ENCODE measurements at places on chromosomes 2 and 18.
A peak's percentile ranks its signal among the peaks of the same experiment; 100 is the strongest.

- no peak for DNase-seq
Observed at GRCh38 chr2:42962508-42962953, 170.1 kb upstream of the HAAO start.

DNA sequence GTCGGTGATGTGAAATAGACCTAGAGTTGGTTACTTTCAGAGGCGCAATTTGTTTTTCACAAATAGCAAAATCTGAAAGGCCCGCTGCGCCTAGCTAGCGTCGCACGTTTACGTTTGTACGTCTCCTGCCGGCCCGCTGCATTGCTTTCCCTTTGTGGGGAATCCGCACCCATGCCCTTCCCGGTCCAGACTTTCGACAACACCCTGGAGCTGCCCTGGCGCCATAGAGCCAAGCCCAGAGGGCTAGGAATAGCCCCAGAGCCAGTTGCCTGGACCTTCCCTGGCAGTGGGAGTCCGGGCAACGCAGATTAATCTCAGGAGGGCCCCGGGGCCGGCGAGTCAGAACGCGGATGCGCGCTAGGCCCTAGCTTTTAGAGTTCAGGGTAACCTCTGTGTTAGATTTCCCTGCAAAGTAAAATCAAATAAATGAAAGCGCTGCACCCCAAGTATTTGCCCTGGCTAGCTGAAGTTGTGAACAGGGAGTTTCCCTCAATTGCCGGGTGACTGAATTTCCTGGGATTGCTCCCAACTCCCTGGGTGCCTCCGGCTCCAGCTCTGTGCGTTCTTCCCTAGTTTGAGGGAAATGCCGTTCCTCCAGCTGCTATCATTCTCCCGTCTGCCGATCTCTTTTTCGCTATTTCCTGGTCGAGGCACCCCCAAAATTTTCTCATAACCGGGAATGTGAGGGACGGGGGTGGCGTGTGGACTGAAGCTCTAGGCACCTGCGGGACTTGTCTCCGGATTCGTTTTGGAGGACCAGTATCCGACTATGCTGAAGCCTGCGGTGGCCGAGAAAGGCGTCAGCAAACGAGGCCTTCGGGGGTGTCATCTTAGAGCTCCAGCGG lies 1.2 kb upstream of the EN1 start:
- no peak for DNase-seq

DNA sequence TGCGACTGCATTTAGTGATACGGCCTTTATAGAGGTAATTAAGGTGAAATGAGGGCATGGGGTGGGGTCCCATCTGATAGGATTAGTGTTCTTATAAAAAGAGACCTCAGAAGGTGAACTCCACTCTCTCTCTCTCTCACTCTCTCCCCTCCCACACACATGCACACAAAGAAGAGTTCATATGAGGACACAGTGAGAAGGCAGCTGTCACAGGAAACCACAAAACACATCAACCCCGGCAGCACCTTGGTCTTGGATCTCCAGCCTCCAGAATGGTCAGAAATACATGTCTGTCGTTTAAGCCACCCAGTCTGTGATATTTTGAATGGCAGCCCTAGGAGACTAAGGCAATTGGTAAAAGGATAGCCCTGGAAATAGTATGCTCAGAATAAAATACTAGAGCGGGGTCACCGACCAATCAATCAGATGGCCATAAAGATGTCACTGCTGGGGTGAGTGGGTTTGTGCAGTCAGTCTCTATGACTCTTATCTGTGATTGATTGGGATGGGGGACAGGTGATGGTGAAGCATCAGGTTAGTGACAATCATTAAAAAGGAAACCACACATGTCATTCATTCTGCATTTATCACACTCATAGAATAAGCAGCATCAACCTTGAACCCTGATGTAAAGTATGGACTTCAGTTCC lies 118.9 kb upstream of the POU3F3 start:
- DNase-seq, result no peak

DNA sequence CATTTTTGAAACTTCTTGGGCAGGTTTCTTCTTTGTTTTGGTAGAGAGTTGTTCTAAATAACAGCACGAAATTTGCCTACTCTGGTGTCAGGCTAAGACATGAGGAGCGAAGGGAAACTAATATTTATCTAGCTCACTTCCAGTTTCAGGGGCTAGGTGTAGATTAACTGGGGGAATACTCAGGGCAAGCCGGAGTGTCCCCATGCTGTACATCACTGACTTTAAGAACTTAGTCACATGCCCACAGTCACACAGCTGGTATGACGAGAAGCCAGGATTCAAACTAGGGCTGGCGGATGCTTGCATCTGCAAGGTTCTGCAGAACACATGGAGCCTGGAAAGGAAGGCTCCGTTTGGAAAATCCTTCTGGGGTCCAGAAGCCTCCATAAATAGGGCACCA lies 133.3 kb downstream of the ALPK2 start:
- no peak for DNase-seq

DNA sequence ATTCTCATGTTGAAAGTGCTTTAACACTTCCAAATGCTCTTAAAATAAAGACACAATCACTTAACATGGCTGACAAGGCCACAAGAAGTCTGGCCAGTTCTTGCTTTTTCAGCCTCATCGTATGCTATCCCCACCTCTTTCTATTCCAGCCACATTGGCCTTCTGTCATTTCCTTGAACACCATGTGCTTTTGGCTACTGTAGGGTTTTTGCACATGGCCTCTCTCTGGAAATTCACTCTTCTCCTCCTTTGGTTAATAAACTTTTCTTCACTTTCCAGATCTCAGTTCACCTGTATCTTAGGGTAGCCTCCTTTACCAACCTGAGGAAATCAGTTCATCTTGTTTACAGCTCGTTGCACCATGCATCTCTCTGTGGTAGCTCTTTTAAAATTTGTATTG lies 450.5 kb upstream of the MEX3C start:
- DNase-seq, result no peak

GRCh38 chr2:202307690-202308089 lies 42.1 kb downstream of the NOP58 start:
- DNase-seq, result no peak

DNA sequence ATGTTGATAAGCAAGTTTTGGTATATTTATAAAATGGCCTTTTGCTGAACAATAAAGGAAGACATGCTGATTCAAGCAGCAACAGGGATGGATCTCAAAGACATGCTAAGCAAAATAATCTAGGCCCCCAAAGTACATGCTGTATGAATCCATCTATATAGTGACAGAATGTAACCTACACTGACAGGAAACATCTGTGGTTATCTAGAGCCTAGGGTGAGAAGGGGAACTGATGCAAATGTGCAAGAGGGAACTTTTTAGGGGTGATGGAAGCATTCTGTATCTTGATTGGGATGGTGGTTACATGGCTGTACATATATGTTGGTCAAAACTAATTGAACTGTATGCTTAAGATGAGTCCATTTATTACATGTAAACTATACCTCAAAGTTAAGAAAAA lies 24.2 kb downstream of the CNRIP1 start:
- no peak for DNase-seq

DNA sequence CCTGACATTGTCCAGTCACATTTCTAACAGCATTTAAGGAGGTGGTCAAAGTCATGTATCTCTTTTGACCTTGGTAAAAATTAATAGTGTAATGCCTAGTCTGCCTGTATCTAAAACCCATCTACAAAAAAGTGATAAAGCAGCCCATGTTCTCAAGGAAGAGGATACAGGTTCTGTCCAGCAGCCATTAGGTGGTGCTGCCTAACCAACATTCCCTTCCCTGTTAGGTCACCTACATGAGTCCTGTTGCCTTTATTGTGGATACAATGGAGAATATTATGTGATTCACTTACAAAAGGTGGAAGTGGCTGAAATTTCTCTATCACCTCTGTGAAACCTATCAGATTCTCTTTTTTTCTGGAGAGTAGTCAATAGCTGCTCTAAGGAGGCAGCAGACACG lies 52.5 kb downstream of the AQP4 start:
- DNase-seq, result peak; percentile 8

DNA sequence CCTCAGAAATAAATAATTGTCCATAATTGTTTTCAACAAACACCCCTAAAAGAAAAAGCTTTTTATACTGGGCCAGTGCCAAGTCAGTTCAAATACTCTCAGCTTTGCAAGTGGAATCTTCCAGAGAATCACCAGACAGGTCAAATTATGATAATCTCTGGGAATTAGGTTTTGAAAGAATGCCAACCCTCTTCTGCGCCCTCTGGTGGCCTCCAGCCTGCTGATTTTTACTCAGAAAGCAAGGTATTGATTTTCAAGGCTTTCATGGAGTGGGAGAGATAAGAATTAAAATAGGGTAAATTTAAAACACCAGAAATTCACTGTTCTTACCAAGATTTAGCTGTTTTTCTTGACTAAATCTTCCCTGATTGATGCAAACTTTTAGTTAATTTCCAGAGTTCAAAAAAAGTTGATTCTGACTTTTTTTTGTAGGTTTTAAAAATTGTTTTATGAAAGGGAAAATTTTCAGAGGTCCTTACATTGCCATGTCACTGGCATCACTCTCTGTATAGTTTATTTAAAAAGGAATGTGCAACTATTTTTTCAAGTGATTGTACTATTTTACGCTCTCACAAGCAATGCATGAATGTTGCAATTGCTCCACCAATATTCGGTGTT lies 282.9 kb upstream of the TNP1 start:
- DNase-seq, result no peak

DNA sequence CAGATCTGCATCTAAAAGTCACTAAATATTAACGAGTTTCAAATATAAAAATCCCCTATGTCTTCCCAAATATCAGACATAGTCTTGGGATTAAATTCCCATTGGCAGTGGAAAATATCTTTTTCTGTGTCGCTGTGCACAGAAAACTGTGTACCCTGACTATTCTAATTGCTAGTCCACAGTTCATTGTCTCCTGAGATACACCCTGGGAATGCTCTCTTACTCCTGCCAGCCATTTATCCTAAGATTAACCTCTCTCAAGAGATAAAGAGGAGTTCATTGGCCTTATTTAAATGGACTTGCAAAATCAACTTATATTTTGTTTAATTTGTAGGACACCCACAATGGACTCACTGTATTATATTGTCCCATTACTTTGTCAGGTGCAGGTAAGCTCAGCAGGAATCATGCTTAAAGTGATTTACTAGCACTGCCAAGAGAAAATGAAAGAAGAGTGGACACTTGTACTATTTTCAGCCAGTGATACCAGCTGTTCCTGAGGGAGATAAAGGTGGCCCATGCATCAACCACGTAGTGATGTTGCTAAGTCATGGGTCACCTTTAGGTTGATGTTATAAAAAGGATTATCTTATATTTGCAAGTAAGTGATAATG lies 553.8 kb downstream of the PIK3C3 start:
- DNase-seq, result no peak

- DNase-seq, result no peak
Observed at GRCh38 chr2:162308747-162309503, 9.6 kb downstream of the IFIH1 start.
